Stimulated activated CD4-positive, alpha-beta T cell treated with anti-CD3 and anti-CD28 coated beads, Interleukin-15, amount 100 ng/mL, for 1 hour (primary cell): ENCODE measurements at places on chromosomes 13 and 19.
A peak's percentile ranks its signal among the peaks of the same experiment; 100 is the strongest.

GRCh38 chr13:24660023-24660741 lies 20.0 kb upstream of the ATP12A start:
- DNase-seq = no peak

- no peak for DNase-seq
Measured at GRCh38 chr19:2376784-2377519, 16.9 kb downstream of the TMPRSS9 start.

DNA sequence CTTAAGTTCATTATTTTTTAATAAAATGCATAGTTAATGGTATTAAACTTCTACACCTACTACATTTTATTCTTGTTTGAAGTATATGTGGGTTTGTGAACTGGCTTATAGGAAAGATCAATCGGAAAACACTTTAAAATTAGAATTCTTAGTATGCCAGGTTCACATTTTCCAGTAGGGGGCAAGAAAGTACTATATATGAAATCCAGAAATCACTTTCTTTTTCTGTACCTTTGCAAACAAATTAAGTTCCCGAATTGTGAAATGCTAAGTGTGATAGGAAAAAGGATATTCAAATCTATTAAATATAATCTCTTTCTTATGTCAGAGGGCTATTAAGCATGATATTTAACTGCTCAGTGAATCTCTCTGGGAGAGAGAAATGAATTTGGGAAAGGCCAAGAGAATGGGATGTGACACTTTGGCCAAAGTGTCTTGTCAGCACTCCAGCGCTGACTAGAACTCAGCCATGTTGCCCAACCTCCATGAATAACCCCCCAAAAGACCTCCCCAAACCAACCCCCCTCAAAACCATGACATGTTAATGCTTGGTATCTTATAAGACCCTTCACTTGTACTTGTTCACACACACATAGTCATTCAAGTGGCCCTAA lies 122.6 kb upstream of the SLC10A2 start:
- no peak for DNase-seq

- DNase-seq = no peak
Measured at GRCh38 chr19:18467978-18468377, 30.0 kb upstream of the ISYNA1 start.

DNA sequence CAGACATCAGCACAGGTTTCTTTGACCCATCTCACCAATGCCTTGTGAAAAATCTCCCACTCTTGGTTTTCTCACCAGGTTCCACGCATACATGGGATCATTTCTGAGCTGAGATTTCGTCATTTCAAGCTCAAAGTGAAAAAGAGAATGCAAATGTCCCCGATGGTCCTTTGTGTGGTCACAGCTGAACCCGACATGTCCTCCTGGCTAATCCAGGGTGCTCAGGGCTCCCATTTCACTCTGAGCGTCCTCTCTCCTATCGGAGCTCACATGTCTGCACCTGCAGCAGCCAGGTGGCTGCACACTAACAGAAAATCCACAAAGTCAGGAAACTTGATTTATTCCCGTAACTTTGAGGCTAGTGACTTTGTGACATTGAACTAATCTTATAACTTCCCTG lies 9.3 kb upstream of the CEACAM3 start:
- DNase-seq = no peak

DNA sequence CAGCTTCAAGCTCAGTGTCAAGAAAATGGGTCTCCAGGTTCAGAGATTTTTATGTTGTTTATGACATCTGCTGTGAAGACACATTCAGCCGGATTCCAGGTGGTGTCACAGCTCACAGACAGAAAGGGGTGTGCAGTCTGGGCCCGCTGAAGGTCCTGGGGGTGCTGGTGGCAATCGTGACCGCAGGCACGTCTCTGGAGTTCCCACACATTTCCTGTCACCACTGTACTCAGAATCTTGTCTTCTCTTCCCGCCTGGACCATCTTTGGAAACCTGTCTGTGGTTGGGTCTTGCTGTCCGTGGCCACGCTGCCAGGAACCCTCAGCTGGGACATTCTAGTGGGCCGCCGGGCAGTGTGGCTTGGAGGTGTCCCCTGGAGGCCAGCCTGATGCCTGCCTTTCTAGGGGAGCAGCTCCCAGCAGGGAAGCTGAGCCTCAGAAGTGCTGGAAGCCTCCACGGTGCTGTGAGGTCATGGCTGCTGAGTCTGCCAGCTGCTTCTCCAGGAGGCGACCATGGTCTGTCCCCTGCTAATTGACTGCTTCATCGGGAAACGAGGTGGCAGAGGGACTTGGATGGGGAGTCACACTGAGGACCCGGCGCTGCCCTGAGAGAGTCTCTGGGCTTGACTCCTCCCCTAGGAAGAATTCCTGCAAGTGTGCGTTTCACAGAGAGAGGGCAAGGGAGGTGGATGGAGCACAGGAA lies 3.7 kb downstream of the TEX29 start:
- no peak for DNase-seq

DNA sequence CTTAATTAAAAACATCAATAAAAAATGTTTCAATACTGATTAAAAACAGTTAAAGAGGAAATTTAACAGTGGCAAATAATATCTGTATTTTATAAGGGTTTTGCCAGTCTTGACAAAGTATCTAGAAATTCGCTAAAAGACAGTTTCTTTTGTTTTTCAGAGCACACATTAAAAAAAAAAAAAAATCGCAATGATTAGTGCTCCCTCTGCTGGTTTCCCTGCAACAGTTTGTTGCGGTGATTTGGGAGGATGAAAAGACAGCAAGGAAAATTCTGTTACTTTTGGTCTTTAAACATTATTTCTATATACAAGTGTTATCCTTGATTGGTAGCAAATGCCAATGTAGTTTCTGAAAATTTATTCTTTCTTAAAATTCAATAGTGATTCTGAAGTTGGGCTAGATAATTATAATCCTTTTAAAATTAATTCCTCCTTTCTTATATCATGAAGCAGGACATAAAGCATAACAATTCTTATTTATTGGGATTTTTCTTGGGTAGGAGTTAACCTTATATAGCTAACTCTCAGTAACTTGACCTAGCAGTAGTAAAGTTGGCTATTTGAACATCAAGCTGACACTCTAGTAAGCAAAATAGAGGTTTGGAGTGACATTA lies 23.1 kb upstream of the SPRY2 start:
- no peak for DNase-seq

- no peak for DNase-seq
Measured at GRCh38 chr19:56110515-56111448, 10.3 kb downstream of the ZNF787 start.

DNA sequence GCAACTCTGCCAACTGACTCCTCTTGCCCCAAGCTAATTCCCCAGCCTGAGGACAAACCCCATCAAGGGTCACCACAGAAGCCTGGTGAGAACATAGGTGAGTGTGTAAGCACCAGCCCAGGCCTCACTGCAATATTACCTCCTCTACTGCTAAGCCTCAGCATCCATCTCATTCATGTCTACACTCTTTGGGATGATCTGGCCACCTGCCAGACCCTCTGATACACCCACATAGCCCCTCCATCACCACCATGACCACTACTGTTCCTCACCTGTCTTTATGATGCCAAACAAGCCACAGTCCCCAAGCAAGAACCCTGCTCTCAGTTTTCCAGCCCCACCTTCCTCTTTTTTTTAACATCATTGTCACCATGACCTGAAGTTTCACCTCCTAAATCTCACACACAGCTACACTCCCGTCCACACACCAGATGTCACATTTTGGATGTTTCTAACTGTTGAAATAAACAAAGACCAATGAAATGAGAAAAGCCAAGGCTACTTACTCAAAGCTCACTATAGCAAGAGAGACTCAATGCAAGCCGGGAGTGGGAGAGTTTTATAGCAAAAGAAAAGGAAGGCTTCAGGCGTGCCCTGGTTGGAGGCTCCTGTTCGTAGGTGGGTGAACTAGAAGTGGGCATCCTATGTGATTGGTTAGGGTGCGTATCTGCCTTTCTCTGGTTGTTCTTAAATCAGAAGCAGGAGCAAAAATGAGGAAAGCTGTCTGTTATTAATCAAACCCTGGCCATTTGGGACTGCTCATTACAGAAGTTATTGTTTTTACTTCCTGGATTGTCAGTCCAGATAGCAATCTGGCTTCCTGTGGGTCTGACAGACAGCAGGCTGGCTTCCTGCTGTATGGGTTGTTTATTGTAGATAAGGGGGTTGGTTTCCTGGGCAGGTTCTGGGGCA lies 2.0 kb downstream of the ZNF792 start:
- no peak for DNase-seq

GRCh38 chr19:47531640-47532387 lies 17.0 kb upstream of the NAPA start:
- no peak for DNase-seq

GRCh38 chr19:14116525-14116917 lies 1.0 kb downstream of the PRKACA start:
- no peak for DNase-seq

DNA sequence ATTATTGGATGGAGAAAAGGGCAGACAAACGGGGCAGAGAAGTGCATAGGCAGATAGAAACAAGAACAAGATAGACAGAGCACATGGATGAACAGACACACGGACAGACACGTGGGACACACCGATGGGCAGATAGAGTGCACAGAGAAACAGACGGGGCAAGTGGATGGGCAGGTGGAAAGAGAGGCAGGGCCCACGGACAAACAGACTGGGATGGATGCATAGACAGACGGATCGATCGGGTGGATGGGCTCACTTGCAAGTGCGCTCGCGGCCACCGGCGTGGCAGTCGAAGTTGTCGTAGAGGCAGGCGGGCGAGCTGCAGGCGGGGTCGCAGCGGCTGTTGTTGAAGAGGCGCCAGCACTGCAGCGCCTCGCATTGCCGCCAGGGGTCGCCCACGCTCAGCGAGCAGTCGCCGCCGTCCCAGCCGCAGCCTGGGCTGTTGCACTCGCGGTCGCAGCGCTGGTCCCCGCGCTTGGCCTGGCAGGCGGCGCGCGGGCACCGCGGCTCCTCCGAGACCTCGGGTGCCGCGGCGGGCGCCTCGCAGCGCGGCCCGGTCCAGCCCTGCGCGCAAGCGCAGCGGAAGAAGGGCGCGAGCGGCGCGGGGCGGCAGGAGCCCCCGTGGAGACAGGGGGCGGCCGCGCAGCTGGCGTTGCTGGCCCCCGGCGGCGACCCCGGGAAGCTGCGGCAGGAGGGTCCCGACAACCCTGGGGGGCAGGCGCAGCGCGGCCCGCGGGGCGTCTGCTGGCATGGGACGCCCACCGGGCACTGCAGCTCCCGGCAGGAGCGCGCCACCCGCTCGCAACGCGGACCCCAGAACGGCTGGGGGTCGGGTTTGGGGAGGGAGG lies 23.3 kb downstream of the NOTCH3 start:
- peak; percentile 77 for DNase-seq

GRCh38 chr19:39342647-39343305 lies 555 bp downstream of the SAMD4B start:
- no peak for DNase-seq

DNA sequence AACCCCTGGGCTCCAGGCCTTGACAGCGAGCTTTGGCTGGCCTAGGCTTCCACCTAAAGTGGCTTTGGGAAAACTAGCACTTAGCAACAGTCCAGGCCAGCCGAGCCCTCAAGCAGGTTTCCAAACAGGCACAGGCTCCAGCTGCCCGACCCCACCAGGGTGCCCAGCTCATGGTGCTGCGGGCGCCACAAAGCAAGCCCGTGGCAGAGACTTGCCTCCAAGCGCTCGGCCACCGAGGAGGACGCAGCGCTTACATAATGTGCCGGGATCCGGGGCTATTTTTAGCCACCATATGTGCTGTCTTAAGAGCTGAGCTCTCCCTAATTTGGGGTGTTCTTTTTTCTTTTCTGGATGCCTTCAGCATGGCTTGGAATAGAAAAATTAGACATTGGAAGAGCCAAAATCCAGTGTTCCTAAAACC lies 56.1 kb upstream of the F7 start:
- DNase-seq = no peak

DNA sequence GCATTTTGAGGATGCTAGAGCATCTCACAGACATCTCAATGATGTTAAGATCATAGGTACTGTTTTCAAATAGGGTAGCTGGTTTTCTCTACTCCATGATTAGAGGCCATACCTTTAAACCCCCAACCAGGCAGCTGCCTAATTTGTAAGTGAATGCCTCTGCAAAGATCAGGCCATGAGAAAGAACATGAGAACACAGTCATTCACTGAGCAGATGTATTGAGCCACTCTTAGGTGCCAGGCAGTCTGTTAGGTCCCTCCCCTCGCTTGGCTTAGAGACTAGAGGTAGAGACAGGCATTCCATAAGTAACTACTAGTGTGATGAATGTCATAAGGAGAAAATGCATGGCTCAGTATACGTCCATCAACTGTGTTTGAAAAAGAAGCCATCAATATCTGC lies 410.0 kb downstream of the FGF9 start:
- no peak for DNase-seq

GRCh38 chr19:32652894-32653598 lies 21.9 kb downstream of the ANKRD27 start:
- DNase-seq = no peak

DNA sequence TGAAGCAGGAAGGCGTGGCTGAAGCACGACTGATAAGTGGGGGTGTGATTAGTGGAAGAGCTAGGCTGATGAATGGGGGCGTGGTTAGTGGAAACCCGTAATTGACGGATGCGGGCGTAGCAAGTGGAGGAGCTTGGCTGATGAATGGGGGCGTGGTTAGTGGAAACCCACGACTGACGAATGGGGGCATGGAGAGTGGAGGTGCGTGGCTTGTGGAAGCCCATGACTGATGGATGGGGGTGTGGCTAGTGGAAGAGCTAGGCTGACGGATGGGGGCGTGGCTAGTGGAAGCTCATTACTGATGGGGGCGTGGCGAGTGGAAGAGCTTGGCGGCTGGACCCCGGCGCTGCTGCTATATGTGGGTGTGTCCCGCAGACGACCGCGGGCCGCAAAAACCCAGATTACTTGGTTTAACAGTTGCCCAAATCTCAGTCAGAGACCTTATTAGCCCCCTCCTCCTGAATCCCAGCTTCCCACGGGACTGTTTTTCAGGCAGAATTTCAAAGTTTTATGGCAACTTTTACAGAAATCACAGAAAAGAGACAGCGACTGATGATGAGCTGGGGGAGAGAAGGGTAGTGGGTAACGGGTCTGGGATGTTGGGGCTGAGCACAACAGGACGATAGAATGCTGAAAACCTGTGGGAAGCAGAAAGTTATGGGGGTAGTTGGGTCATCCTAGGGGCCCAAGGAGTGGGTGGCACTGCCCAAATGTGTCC lies 9.0 kb upstream of the MEIS3 start:
- peak; percentile 60 for DNase-seq

DNA sequence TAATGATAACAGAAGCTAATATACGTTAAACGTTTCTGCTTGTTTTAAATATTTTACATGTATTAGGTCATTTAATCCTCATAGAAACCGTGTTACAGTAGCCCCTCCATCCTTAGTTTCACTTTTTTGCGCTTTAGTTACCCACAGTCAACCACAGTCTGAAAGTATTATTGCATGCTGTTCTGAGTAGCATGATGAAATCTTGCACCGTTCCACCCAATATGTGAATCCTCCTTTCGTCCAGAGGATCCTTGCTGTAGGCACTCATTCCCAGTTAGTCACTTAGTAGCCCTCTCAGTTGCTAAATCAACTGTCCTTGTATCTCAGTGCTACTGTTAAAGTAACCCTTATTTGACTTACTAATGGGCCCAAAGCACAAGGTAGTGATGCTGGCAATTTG lies 257.8 kb downstream of the ENOX1 start:
- DNase-seq = no peak
